Activated CD4-positive, alpha-beta T cell treated with anti-CD3 and anti-CD28 coated beads, Interleukin-2, amount 10 ng/mL, durations not matched to agents 7 days and 5 days (primary cell): ENCODE measurements at places on chromosomes 1 and 21. TPM values are rescaled to one million over a fixed set of nuclear protein-coding genes. Genes with fewer than 3 reads are reported as not detected.

DNA sequence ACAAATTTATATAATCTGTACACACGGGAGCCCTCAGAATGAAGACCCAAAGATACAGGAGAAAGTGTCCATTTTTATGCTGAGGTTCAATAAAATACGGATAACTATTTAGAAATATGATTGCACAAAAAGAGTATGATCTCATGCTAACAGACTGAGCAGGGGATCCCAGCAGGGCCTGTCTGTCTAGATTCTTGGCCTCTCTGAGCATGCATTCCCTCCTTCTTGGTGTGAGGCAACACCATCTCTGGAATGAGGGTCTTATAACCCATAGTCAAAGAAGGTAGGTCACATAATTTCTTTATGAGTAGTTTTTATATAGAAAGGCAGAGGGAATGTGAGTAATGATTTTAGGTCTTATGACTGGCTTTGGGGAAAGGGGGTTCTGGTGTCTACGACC lies 5.4 kb downstream of the PRMT6 start:
- no peak for DNase-seq

- DNase-seq: no peak
Observed at GRCh38 chr1:44242746-44243145, 29.5 kb downstream of the DMAP1 start.

GRCh38 chr1:204161609-204162493 lies 4.3 kb downstream of the REN start:
- no peak for DNase-seq

DNA sequence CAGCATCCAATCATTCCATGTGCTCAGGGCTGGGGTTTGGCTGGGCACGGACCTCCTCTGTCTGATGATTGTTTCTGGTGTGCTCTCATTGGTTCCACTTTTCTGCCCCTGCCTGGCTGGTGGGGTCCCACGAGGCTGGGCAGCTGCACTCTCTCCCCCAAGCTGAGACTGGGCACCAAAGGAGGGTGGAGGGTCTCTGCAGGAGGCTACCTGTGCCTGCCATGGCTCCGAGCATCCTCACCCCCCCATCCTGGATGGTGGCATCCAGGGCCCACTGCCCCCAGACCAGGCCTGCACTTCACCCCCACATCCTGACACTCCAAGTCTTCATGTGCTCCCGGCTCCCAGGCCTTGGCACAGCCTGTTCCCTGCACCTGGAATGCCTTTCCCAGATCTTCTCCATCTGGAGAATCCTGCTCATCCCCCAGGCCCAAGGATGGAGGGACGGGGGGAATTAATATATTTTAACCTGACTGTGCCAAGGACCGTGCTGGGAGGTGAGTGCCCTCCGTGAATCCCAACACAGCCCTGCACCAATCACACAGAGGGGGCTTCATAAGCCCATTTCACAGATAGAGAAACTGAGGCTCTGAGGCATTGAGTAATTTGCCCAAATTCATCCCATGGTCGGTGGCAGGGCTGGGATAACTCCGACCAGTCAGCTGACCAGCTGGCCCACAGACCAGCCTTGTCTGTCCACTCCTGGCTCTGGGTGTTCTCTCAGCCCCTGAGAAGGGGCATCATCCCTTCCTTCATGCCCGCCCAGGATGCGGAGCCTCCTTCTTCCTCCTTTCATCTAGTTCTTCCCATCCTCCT lies 403.4 kb downstream of the MATN1 start:
- DNase-seq: no peak

- no peak for DNase-seq
Observed at GRCh38 chr1:95048317-95048716, 24.4 kb downstream of the ALG14 start.

OR2T11 gene
- total RNA-seq: not detected

GRCh38 chr1:10620776-10621175 lies 146.0 kb downstream of the PEX14 start:
- DNase-seq: no peak

- DNase-seq: no peak
Observed at GRCh38 chr1:10283318-10283984, 73.1 kb downstream of the KIF1B start.

SLC9A1 gene
- 32.4 TPM for total RNA-seq

DNA sequence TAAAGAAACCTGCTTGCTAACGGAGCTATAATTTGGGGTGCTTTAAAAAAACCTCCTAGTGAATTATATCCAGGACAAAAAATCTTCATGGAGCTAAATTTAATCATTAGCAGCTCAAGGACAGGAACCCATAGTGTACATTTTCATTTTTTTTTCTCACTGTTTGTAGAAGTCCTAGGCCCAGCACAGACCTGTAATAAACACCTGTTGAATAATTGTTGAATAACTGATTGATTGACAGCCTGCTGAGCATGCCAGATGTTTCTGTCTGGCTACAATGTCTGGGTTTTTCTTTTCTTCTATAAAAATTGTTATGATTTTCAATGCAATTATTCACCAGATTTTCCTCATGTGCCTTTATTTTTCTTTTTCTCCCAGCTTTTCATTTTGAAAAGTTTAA lies 10.9 kb upstream of the GALNT2 start:
- no peak for DNase-seq

APCS gene
- total RNA-seq: not detected

DNA sequence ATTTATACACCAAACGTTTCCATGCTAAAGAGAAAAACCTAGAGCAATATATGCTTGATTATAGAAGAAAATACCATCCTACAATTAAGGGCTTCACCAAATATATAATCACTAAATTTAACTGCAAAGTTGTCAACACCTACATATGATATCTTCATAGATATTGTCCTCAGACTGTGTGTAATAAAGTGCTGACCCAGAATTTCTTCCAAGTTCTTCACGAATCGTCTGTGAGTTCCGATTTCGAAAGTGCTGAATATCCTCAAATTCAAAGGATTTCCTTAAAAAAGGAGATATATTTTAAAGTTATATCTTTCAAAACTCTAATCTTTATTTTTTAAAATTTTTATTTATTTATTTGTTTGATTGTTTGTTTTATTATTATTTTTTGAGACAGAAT lies 41.9 kb upstream of the BCAS2 start:
- no peak for DNase-seq

- no peak for DNase-seq
Observed at GRCh38 chr1:3584915-3585314, 26.4 kb downstream of the MEGF6 start.

GCSAML gene
- not detected for total RNA-seq

DNA sequence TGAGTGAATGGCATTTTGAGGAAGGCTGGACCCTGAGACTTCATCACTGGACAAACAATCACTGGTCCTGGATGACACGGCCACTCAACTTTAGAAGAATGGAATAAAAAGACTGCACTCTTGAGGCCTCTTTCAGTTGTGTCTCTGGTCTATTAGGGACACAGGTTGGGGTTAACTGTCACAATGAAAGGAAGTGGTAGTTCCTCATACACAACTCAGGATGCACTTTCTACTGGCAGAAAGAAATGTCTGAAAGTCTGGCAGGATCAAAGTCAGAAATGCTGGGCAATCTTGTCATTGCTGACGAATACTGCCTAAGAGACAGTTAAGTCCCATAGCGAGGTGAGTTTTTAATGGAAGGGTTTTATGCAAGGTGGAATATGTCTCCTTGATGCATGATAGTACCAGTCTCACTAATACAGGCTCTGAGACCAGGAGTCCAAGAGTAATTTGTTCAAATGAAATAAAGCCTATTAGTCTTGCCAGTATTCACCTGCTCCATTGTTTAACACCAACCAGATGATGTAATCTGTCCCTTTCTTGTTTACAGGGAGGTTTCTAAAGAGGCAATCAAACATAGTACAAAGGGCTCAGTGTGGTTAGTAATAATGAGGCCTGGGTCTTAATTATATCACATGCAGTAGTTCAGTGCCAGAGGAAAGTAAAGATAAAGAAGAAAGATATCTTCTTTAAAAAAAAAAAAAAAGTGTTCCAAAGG lies 11.2 kb upstream of the RRP15 start:
- DNase-seq: no peak

- peak; percentile 29 for DNase-seq
Observed at GRCh38 chr1:9244501-9245229, 10.1 kb downstream of the H6PD start.

- DNase-seq: no peak
Observed at GRCh38 chr1:227370533-227371254, 52.4 kb upstream of the CDC42BPA start.

DNA sequence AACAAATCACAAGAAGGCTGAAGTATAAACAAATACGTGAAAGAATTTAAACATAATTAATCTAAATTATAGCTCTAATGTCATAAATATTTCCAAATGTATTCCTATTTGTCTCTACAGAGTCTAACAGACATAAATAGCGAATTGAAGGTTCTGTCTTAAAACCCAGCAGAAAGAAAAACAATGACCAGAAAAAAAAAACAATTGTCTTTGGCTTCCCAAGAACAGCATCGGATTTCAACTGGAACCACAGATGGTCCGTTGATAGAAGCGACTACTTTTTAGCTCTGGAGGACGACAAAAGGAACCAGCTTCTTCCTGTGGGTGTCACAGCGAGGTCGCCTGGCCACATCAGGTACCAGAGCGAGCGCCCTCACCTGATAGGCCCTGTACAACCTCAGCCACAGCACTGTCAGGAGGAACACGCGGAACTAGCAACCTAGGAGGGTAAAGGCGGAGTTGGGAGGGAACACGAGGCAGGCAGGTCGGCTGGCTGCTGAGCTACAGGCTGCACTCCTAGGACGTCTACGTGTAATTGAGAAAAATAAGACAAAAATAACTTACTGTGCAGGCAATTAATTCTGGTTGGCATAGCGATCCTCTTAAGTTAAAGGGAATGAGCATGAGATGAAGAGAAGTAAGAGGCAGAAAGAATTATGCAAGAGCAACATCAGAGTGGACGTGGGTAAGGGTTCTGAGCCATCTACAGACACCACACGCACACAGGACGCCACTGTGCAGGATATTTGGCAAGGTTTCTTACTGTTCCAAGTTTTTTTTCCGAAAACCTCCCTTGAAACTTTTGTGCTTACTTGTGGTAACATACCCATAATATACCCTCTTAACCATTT lies 16.7 kb upstream of the PRDM15 start:
- peak; percentile 60 for DNase-seq

- DNase-seq: no peak
Observed at GRCh38 chr1:39344394-39345154, 140.1 kb downstream of the MACF1 start.

DNA sequence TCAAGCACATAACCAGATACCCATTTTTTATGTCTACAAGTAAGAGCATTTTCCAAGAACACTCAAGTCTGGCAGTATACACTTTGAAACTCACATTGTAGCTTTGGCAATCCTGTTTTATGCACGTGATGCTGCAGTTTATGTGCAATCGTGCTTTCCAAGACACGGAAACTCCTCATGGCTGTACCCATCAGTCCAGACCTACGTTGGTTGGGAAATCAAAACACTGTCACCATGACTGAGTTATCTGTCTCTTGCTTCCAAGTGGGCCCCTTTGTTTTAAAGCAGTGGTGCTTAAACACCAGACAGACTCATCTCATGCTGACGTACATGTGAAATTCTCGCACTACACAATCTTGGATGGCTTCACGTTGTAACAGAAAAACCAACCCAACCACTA lies 192.8 kb downstream of the LTN1 start:
- no peak for DNase-seq

GRCh38 chr1:14716474-14716873 lies 118.0 kb downstream of the KAZN start:
- DNase-seq: no peak
